ENCODE measurements at places on chromosomes 11 and 22.

DNA sequence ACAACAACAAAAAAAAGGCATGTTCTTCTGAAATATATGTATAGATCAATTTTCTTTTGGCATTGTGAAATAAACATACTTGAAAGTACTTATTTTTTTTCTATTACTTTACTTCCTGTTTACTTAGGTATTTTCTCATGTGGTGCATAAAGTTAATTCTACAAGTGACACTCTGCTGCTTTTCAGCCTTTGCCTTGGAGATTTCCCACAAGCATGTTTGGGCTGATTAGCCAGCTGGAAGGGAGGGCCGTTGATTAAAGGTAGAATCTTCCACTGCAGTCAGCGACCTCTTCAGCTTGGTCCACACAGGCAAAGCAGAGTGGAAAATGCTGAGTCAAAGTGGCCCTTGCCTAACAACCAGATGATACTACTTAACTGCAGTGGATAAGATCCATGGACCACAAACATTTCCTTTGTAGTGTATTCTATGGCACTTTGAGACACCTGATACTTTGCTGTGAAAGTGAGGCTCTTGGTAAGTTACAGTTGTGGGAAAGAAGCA lies 176.0 kb downstream of the ARHGAP42 start:
- DNase-seq = no peak

GRCh38 chr11:92859156-92859690 lies 110.2 kb upstream of the MTNR1B start:
- no peak for DNase-seq

- no peak for DNase-seq
These were observed 771.0 kb upstream of the ARHGAP42 start for GRCh38 chr11:99916078-99916477.

DNA sequence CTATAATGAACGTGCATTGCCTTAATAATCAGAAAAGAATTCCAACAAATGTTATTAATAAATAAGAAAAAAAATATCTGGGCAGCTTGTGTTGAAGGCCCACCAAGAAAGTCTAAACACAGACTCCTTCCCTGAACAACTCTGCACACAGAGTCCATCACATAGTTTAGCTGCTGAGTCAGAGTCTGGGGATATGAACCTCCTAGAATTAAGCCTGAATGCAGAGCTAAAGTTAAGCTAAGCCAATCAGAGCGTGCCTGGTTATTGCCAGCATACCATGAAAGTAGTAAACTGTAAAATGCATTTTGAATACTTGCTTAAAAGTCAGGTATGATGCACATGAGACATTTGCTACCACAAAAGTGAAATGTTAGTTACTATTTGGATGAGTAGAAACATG lies 25.6 kb upstream of the TENM4 start:
- DNase-seq = no peak

DNA sequence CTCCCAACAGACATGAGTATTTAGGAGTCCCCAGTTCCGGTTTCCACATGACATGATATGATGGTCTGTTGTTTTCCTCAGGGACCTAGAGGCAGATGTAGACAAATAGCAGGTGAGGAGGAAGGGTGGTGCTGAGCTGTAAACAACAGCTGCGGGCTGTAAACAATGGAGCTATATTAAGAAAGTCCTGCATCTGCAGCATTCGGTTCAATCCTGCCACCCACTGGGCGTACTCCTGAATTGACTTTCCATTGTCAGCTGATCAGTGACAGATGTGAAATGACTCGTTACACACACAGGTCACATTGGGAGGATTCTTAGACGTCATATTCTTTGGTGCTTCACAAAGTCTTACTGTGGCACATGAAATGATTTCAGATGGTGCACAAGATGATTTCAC lies 26.8 kb upstream of the RAG1 start:
- DNase-seq = no peak

- no peak for DNase-seq
These were observed 629.5 kb upstream of the ANO3 start for GRCh38 chr11:25702417-25702816.
